Muscle of back (tissue), 13 donors: ENCODE measurements at places on chromosomes 1 and 21. TPM values are rescaled to one million over a fixed set of nuclear protein-coding genes. Genes with fewer than 3 reads are reported as not detected.

DNA sequence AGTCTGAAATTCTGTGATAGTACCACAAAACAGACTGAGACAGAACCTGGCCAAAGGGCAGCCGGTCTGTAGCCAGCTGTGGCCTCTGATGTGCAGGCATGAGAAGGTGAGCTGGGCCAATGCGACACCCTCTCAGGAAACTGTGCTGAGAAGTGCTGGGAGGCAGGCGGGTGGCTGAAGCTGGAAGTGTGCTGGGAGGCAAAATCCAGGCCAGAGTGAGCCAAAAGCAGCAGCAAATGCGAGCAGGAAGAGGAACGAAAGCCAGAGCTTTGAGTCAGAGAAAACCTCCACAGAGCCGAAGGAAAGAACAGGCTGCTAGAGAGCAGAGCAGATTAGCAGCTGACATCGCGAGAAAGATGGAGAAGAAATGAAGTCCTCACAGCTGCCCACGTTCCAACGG is 10.2 kb upstream of the ATP13A2 start:
- no peak for DNase-seq

- no peak for DNase-seq
Observed at GRCh38 chr1:7808253-7808844, 24.3 kb downstream of the PER3 start.

Gene IFT25
- polyA plus RNA-seq, result 24.4 TPM

Gene GPR52
- polyA plus RNA-seq, result not detected

- no peak for DNase-seq
Observed at GRCh38 chr1:152125834-152126443, 10.7 kb upstream of the TCHH start.

Gene S100A16
- polyA plus RNA-seq, result 80.4 TPM

Gene ATAD3C
- polyA plus RNA-seq, result 1.5 TPM

DNA sequence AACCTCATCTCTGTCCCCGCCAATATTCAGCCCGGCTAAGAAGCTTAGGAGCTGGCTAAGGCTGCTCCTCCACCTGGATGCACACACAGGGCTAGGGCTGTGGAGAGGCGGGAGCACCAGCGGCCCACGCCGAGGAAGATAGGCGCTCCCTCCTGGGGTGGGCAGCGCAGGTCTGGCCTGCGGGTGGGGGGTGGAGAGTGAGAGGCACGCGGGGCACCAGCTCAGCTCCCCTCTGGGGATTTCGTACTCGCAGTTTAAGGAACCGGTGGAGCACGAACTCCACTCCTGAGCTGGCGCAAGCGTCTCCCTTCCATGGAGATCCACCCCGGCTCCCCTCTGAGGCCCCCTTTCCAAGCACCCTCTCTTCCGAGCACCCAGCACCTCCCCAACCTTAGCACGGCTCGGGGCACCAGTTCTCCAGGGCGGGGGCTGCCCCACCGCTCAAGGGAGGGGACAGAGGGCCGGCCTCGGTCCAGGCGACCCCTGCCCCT is 433 bp upstream of the KAZN start:
- DNase-seq, result no peak
